ENCODE measurements at places on chromosomes 16 and 17. TPM values are rescaled to one million over a fixed set of nuclear protein-coding genes. Genes with fewer than 3 reads are reported as not detected.

The KRT15 gene
- not detected for total RNA-seq

The ZNF19 gene
- total RNA-seq = 2.9 TPM

The PIMREG gene
- 10.0 TPM for total RNA-seq

The SCNN1B gene
- not detected for total RNA-seq

The TBC1D24 gene
- 10.4 TPM for total RNA-seq

The FAAP100 gene
- total RNA-seq = 39.3 TPM

The CCL8 gene
- total RNA-seq = not detected

The PRMT7 gene
- 62.7 TPM for total RNA-seq

The PMP22 gene
- total RNA-seq = 0.16 TPM

The ZMYND15 gene
- total RNA-seq = 0.11 TPM

The TEKT1 gene
- not detected for total RNA-seq

The RUNDC3A gene
- total RNA-seq = 0.11 TPM

The CDRT4 gene
- total RNA-seq = 3.6 TPM

The PPP1R27 gene
- not detected for total RNA-seq

The IRX3 gene
- not detected for total RNA-seq

The C16orf87 gene
- 14.6 TPM for total RNA-seq

The SGCA gene
- total RNA-seq = not detected

Data from activated CD4-positive, alpha-beta T cell treated with anti-CD3 and anti-CD28 coated beads for 36 hours (primary cell).